HCT116 (cell line): ENCODE measurements at places on chromosomes 11 and 22.

DNA sequence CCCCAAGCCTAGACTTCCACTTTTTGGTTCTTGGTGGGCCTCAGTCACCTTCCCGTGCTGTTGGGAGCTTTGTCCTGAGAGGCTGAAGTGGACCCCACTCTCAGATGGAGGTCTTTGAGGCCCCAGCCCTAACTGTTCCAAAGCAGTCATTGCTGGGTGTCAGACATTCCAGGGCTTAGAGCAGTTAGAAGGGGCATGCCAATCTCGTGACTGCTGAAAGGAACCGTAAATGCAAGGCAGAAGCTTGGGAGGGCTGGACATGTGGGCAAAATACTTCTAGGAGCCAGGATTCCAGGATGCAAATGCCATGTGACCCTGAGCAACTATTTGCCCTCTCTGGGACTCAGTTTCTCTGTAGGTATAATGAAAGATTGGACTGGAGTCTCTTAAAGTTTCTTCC is 118.8 kb upstream of the CRYBB3 start:
- no peak for DNase-seq

DNA sequence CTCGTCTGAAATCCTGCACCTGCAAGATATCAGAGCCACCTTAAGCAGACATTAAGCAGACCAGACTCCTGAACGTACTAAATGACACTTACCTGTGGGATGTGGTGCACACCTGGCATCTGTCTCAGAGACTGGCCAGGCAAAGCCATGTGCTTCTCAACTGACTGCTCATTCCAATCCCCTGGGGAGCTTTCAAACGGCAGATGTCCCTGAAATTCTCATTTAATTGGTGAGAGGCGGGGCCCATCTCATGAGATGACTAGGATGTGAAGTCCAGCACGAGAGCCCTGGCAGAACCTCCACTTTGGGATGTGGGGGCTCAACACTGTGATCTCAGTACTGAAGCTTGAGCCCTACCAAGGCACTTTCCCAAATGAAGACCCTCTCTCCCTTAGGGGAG is 84.9 kb upstream of the HMGXB4 start:
- DNase-seq = no peak

GRCh38 chr22:41264408-41264941 is 21.5 kb downstream of the RANGAP1 start:
- DNase-seq = no peak

DNA sequence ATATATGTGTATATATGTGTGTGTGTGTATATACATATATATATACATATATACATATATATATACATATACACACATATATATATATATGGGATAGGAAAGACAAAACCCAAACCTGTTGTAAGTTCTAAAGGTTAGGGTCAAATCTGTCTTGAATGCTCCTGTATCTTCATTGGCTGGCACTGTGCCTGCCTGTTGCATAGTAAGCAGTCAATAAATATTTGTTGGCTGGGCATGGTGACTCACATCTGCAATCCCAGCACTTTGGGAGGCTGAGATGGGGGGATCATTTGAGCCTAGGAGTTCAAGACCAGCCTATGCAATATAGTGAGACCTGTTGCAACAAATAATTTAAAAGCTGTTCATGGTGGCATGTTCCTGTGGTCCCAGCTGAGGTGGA is 205.4 kb downstream of the DBX1 start:
- DNase-seq = no peak

DNA sequence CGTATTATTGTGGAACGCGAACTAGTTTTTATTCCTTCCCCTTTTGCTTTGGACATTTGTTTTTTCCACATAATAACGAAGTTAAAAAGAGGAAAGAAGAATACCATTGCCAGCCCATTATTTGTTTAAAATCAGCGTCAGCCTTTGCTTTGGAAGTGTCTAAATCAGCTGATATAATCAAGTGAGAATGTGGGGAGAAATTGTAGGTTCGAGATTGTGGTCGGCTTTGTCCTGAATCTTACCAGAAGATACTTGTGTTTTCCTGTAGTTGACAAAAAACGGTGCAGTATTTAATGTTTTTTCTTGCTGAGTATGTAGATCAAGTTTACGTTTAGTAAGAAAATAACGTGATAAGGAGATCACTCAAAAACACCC is 935 bp downstream of the ZNF143 start:
- no peak for DNase-seq

GRCh38 chr11:68340003-68340767 is 27.8 kb downstream of the LRP5 start:
- no peak for DNase-seq

GRCh38 chr11:65873318-65874156 is 937 bp upstream of the EFEMP2 start:
- peak; percentile 83 for DNase-seq

DNA sequence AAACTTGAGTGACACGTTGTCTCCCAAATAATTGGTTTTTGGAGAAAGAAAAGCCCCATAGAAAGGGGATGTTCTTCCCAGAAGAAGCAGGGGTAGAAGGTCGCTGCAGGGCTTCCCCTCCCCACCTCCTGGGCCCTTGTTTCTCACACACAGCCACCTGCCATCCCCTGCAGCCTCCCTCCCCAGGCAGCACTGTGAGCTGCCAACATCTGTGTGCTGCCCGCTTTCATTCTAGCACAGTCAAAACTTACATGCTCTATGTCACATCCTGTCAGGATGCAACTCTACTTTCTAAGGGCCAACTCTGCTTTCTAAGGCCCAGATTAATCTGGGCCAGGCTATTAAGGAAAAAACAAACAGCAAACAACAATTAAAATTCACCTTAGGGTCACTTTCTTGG is 309.4 kb upstream of the ZC3H12C start:
- no peak for DNase-seq

GRCh38 chr11:102317099-102317767 is at the start of gene BIRC3:
Gene BIRC3 (plus strand): TSS chr11:102317484. CDS start chr11:102324510, 7,026 bp downstream.
- DNase-seq = peak; percentile 91

DNA sequence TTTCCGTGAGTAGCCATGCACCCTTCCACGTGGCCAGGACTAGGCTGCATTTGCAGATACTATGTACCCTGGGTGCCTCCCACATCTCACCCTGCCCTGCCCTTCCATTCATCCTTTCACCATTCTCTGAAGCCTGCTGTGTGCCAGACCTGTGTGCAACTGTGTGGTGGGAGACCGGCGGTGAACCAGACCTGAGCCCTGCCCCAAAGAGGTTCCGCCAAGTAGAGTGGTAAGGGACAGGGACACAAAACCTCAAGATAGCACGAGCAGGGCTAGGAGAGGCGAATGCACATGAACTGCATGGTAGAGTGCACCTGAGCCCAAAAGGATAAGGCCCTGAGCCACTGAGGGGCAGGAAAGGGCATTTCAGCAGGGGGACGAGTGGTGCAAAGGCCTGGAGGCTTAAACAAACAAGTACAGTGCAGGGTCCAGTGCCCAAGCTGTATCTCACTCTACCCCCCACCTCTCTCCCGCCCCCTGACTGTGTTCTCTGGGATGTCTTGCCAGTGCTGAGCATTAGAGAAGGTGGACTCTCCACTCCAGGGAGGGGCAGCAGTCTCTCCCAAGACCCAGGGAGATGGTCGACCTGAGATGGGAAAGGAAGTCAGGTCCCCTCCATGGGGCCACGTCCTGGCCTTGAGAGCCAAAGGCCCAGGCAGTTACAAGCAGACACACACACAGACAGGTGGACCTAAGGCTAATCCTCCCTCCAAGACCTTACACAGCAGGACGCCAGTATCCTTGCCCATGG is 14.1 kb upstream of the ARAP1 start:
- DNase-seq = no peak

DNA sequence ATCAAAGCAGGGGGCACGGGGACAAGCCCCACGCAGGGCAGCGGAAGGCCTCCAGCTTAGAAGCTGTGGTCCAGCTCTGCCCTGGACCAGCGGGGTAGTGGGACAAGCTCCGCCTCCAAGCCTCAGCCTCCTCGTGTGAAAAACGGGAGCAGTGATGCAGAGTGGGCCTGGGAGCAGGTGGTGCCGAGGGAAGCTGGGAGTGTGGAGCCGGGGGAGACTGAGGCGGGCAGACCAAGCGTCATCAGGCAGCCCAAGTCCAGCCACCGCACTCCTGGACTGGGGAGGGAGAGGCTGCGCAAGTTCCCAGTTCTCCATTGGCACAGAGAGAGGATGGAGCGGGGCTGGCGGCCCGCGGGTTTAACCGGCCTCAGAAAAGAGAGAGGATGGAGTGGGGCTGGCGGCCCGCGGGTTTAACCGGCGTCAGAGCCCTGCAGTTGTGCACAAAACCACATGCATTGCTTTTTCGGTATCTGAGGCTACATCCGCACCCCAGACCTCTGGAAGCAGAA is 68.1 kb upstream of the PHF21B start:
- no peak for DNase-seq

GRCh38 chr11:73321604-73322381 is 13.7 kb downstream of the ARHGEF17 start:
- no peak for DNase-seq

DNA sequence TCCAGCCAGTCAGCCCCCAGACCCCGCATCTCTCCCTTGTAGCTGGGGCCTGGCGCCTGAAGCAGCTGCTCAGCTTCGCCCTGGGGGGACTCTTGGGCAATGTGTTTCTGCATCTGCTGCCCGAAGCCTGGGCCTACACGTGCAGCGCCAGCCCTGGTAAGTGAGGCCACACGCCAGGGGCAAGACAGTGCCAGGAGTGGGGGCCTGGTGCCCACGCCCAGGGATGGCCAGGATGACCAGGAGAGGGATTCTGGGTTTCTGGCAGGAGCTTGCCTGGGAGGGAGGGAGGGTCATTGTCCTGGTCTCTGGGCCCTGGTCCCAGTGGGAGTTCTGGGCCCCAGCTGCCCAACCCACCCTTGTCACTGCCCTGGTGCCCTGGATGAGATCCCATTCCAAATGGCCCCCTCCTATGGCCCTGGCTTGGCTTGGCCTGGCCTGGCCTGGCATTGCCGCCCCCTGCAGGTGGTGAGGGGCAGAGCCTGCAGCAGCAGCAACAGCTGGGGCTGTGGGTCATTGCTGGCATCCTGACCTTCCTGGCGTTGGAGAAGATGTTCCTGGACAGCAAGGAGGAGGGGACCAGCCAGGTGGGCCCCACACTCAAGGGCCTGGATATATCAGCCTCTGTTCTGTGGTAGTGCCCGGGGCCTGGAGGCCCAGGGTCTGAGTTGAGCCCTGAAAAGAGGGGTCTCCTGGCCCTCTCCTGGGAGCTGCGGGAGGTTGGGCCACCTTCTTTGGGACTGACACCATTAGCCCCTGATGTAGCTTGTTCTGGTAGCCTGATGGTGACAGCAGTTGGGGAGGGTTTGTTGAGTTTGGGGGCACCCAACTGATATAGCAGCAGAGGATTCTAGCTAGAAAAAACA is 3.7 kb downstream of the SLC39A13 start:
- DNase-seq = peak; percentile 21

GRCh38 chr22:45336971-45337431 is 27.3 kb downstream of the FAM118A start:
- DNase-seq = no peak

DNA sequence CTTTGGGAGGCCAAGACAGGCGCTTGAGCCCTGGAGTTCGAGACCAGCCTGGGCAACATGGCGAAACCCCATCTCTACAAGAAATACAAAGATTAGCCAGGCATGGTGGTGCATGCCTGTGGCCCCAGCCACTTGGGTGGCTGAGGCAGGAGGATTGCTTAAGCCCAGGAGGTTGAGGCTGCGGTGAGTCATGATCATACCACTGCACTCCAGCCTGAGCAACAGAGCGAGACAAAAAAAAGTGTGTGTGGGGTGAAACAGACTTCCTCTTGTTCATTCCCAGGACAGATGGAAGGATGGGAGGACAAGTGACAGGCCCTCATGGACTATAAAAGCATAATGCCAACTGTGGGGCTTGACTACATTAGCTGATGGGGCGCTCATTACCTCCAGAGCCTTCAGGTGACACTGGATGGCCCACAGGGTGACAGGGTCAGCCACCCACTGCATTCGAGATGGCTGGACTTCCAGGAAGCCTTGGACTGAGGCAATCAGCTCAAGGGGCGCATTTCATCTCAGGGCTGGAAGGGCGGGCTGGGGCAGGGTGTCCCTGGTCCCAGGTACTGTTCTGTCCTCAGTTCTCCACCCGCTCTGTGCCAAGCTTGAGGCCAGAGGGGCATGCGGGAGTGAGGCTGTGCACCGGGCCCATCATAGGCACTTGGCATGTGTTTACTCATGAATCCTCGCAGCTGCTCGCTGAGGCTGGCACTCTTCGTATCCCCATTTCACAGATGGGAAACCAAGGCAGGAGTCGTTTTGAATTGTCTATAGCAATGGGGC is 12.5 kb downstream of the NPTXR start:
- no peak for DNase-seq
